ENCODE measurements at places on chromosomes 13 and 19.

- DNase-seq, result no peak
Measured at GRCh38 chr19:16252459-16253205, 54.9 kb downstream of the AP1M1 start.

- no peak for DNase-seq
Measured at GRCh38 chr13:107266657-107267056, 698.7 kb upstream of the ARGLU1 start.

- no peak for DNase-seq
Measured at GRCh38 chr13:33326246-33326645, 40.7 kb upstream of the STARD13 start.

DNA sequence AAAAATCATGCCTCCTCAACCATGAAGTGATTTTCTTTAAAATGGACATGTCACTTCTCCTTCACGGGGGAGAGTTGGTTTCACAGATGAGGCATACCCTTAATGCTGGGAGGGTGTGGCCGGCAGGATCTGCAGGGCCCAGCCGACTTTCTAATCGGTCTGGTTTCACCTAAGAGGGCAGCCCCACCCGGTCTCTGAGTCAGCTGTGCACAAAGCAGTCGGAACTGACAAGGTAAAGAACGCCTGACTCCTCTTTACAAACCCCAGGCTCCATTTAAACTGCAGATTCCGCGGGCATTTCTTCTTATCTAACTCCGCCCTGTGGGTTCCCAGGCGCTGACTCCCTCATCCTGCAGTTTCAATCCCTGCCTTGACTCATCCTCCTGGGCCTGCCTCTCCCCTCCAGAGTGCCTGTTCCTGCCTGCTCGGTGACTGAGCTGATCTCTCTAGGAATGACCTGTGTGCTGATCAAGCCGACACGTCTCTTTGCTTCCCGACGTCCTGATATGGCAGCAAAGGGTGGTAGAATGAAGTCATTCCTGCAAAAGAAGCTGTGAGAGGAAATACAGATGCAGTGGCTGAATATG is 63.4 kb downstream of the EFNB2 start:
- DNase-seq, result no peak

DNA sequence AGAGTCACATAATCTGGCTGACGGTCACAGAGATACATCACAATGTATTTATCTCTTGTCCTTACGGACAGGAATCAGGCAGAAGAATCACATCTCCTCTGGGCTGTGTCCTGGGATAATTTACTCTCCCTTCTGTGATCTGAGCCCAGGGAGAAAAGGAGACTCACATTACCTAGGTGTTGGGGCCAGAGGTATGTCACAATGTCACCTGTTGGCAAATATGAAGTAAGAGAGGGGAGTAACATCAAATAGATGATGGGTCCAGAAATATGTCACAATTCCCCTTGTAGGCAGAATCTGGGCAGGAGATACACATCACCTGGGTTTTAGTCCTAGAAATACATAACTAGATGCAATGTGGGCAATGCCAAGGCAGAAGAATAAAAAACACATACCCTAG is 67.2 kb downstream of the ZNF726 start:
- no peak for DNase-seq

DNA sequence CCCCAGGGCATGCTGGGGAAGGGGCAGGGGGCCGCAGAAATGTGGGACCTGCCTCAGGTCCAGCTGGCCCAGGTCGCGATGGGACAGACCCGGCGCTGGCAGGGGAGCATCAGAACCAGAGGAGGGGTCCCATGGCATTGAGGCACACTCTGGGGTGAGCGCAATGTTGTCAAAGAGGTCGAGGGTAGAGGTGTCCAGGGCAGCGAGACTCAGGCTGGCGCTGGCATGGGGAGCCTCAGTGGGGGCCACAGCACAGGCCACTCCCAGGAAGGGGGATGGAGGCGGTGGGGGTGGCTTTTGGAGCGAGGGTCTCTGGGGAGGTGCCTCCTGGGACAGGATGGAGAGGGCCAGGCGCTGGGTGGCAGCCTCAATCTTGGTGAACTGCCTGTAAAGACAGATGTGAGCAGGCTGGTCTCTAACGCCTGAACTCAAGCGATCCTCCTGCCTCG is 944 bp downstream of the C19orf85 start:
- DNase-seq, result no peak

GRCh38 chr13:60398379-60398891 is 1.4 kb downstream of the TDRD3 start:
- DNase-seq, result peak; percentile 23

GRCh38 chr13:26412263-26412662 is 145.2 kb upstream of the WASF3 start:
- DNase-seq, result no peak

GRCh38 chr19:39077323-39077722 is 6.8 kb upstream of the ACP7 start:
- DNase-seq, result no peak

GRCh38 chr19:49363268-49364082 is at the start of gene DKKL1:
DKKL1 (plus strand) TSS chr19:49363877; CDS start chr19:49363999, 122 bp downstream.
- peak; percentile 91 for DNase-seq

GRCh38 chr13:28268800-28269223 is 130.5 kb downstream of the PAN3 start:
- peak; percentile 42 for DNase-seq

GRCh38 chr19:45477186-45477585 is 9.4 kb downstream of the FOSB start:
- no peak for DNase-seq

GRCh38 chr13:112964971-112965492 is 4.0 kb upstream of the MCF2L start:
- DNase-seq, result no peak

DNA sequence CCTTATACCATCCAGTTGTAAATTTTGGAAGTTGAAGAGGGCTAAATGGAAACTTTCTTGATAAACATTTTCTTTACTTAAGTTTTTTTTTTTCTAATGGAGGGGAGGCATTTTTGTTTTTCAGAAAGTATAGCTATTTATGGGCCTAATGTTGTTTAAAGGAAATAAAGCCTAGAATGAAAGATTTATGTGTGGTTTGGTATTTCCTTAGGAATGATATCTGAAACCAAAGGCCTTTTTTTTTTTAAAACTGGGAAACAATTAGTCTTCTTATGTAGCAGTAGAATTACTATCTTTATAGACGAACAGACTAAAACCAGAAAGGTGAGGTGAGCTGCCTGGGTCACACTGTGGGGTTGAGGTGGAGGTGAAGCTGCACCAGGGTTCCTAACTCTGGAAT is 80.1 kb downstream of the ESD start:
- DNase-seq, result no peak

- DNase-seq, result no peak
Measured at GRCh38 chr13:78410847-78411246, 192.5 kb downstream of the POU4F1 start.

DNA sequence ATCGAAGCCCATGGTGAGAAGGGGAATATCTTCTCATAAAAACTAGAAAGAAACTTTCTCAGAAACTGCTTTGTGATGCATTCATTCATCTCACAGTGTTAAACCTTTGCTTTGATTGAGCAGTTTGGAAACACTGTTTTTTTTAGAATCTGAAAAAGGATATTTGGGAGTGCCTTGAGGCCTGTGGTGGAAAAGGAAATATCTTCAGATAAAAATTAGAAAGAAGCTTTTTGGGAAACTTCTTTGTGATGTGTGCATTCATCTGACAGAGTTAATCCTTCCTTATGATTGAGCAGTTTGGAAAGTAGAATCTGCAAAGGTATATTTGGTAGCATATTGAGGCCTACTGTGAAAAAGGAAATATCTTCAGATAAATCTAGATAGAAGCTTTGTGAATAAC is 1594.9 kb downstream of the UQCRFS1 start:
- no peak for DNase-seq

GRCh38 chr13:51873837-51874236 is 12.1 kb downstream of the CCDC70 start:
- DNase-seq, result no peak

GRCh38 chr19:1279782-1280341 is 4.5 kb downstream of the FAM174C start:
- DNase-seq, result peak; percentile 76

DNA sequence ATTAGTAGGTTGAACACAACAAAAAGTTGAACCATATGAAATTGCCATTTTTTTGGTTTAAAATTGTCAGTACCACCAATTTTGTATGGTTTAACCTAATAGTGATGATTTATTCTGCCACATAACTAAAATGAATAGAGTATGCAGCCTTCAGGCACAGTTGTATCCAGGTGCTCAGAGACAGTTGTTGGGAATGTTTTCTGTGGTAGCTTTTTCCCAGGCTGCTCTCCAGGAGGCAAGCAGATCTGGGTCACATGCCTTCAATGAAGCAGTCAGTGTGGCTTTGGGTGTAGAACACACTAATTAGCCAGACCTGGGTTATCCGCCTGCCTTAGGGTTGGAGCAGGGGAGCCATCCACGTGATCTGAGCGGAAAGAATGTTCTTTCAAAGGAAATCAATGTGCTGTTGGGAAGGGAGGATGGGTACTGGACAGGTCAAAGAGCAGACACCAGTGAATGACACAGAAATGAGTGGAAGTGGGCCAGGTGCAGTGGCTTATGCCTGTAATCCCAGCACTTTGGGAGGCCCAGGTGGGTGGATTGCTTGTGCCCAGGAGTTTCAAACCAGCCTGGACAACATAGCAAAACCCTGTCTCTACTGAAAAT is 28.6 kb downstream of the MARK4 start:
- DNase-seq, result no peak

- no peak for DNase-seq
Measured at GRCh38 chr19:31553846-31554215, 204.6 kb upstream of the TSHZ3 start.

GRCh38 chr19:12946092-12946721 is 545 bp downstream of the RAD23A start:
- peak; percentile 77 for DNase-seq

- no peak for DNase-seq
Measured at GRCh38 chr19:7482584-7483439, 6.0 kb downstream of the PEX11G start.

GRCh38 chr19:14407605-14408484 is 11.3 kb downstream of the DDX39A start:
- no peak for DNase-seq

GRCh38 chr19:39199025-39199424 is 2.3 kb downstream of the NCCRP1 start:
- DNase-seq, result no peak

DNA sequence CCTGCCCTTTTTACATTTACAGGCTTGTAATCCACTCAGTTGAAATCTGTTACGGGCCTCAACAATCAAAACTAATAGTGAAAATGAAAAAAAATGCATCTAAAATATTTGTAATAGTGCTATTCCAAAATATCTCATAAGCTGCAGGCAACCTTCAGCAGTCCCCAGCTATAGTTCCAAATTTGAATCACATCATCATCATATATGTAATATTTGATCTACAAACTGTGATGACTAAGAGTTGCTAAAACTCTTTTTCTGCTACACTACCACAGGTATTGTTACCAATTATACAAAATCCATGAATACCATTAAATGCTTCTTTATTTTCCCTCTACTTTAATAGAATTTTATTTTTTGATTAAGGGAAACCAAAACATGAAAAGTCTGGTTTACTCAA is 121.4 kb upstream of the RFC3 start:
- no peak for DNase-seq

DNA sequence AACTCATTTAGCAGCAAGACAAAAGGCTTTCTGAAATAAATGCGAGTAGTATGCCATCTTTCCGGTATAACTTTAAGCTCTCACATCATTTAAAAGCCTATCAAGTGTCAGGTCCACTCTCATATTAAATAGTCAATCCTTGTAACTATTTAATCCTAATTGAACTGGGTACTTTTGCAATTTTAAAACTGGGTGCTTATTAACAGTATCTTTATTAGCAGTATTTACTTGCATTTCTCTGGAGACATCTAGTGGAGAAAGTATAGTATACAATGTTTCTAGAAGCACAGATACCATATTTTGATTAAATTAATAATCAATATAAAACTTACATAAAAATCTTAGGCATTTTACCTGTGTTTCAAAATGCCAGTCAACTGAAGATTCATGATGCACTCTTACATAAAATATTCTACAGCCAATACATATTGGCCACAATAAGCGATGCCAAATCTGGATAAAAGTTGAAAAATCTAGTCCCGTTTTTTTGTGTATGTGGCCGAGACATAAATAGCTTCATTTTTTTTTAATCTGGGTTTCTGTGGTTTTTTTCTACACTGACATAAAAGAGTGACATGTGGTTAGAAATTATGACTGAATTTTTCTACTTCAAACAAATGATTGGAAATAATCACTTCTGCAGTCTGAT is 4.3 kb upstream of the POSTN start:
- DNase-seq, result peak; percentile 3

DNA sequence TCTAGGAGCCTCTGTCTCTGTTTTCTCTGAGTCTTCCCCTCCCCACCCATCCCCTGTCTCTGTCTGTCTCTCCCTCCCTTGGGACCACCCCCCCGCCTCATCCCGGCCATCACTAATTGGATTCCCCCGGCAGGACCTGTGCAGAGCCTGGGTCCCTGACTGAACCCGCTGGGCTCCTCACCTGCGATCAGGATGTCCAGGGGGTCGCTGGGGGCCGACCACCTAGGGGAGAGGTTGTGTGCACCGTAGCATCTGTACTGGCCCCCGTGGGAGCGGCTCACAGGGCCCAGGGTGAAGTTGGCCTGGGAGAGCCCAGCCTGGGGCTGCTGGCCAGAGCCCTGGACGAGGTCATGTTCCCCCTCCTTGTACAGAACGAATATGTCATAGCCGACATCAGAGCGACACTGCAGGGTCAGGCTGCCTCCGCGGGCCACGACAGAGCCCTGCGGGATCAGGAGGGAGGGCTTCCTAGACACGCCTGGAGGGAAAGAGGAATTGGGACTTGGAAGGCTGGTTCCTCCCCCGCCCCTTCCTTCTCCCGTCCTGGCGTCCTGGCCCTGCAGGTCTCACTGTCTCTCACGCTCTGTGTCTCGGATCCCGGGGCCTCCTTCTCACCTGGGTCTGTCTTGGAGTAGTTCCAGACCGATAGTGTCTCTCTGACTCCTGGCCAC is 1.8 kb downstream of the LILRB5 start:
- DNase-seq, result no peak

DNA sequence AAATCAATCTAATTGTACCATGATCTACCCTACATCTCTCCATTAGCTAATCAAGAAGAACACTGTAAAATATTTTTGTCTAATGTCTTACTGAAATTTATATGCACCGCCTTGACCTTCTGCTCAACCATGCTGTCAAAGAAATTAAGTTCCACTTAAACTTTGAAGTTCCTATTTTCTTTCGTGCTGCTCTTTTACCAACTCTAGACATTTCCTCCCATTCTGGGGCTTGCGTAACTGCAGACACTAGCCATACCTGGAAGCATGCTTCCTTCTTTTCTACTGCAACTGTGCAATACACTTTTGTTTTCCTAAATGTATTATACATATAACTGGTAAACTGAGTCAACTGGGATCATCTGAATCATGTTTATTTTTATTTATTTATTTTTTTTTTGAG is 8.5 kb upstream of the UBE2L5 start:
- no peak for DNase-seq

DNA sequence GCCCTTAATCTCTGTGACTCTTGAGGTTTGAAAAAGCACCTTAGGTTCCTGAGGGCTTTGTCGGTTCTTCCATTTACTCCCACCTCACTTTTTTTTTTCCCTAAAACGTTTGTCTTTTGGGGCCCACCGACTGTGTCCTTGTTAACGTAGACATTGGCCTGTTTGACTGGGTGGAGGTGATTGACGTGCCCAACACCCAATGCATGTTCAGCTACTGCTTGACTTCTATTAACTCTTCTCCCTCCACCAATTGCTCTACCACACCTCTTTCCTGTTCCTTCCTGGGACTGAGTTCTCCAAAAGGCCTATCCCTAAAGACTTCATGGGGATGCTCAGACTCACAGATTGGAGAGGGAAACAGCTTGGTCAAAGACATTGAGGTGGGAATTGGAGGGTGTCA is 17.3 kb downstream of the CKM start:
- no peak for DNase-seq

GRCh38 chr19:31139871-31140505 is 209.2 kb downstream of the TSHZ3 start:
- no peak for DNase-seq

- no peak for DNase-seq
Measured at GRCh38 chr13:94328381-94329041, 151.0 kb downstream of the DCT start.

Measured in Kasumi-1 (cell line).